Esophagus muscularis mucosa (tissue), 4 donors: ENCODE measurements at places on chromosomes 4 and X. TPM values are rescaled to one million over a fixed set of nuclear protein-coding genes. Genes with fewer than 3 reads are reported as not detected.

NOP14 gene
- 17.4 TPM for total RNA-seq

SPATA18 gene
- 5.4 TPM for total RNA-seq

SPANXN3 gene
- not detected for total RNA-seq

CWH43 gene
- not detected for total RNA-seq

AREG gene
- 3.4 TPM for total RNA-seq

SLC9A7 gene
- total RNA-seq: 2.9 TPM

ARMCX4 gene
- total RNA-seq: 4.2 TPM

C4orf51 gene
- total RNA-seq: not detected

HEPH gene
- 35.7 TPM for total RNA-seq

F9 gene
- total RNA-seq: not detected

MAGEC1 gene
- not detected for total RNA-seq

PDCL2 gene
- total RNA-seq: not detected

CXXC4 gene
- 2.7 TPM for total RNA-seq

PNCK gene
- 28.7 TPM for total RNA-seq

CNKSR2 gene
- 7.4 TPM for total RNA-seq

PF4V1 gene
- total RNA-seq: not detected

TMLHE gene
- total RNA-seq: 15.0 TPM

PFKFB1 gene
- total RNA-seq: not detected

HS6ST2 gene
- 0.29 TPM for total RNA-seq

PABPC1L2B gene
- total RNA-seq: not detected

TMEM150C gene
- 4.7 TPM for total RNA-seq

UGT2A1 gene
- total RNA-seq: not detected

TEC gene
- total RNA-seq: 2.1 TPM

MAGEA4 gene
- total RNA-seq: not detected

CHRDL1 gene
- total RNA-seq: 202 TPM
